ENCODE measurements at places on chromosomes 5 and 9. TPM values are rescaled to one million over a fixed set of nuclear protein-coding genes. Genes with fewer than 3 reads are reported as not detected.

DNA sequence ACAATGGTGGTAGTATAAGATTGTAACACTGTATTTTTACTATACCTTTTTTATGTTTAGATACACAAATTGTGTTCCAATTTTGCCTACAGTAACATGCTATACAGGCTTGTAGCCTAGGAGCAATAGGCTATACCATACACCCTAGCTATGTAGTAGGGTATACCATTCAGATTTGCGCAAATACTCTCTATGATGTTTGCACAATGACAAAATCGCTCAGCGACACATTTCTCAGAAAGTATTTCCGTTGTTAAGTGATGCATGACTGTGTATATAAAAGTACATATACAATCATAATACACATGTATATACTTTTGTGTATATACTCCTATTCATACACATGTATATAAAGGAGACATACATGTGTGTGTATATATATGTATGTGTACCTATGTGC is 34.8 kb downstream of the ENC1 start:
- H3K36me3 ChIP-seq: no peaks in the 10 kb centered on the region
- H3K4me3 ChIP-seq: no peak overlapping the region
- H3K27ac ChIP-seq: no peak overlapping the region

- DNase-seq: no peak
- no peaks in the 10 kb centered on the region for H3K36me3 ChIP-seq
- H3K4me3 ChIP-seq: no peak overlapping the region
- no peak overlapping the region for H3K27ac ChIP-seq
Observed at GRCh38 chr9:70136632-70137031, 93.0 kb downstream of the MAMDC2 start.

- peaks cover 4% of the 10 kb centered on the region for H3K4me1 ChIP-seq
- H3K27ac ChIP-seq: no peak overlapping the region
- H3K27me3 ChIP-seq: no peaks in the 10 kb centered on the region
- H3K36me3 ChIP-seq: no peaks in the 10 kb centered on the region
Observed at GRCh38 chr5:172801179-172801671, 30.2 kb upstream of the DUSP1 start.

The CDX1 gene
- total RNA-seq: not detected

The PCDHB13 gene
- 0.19 TPM for total RNA-seq
